ENCODE measurements at places on chromosomes 5 and 9. TPM values are rescaled to one million over a fixed set of nuclear protein-coding genes. Genes with fewer than 3 reads are reported as not detected.

- DNase-seq: no peak
Measured at GRCh38 chr5:2536632-2537377, 214.7 kb downstream of the IRX2 start.

NOTCH1 gene
- 8.0 TPM for total RNA-seq

- no peak for DNase-seq
Measured at GRCh38 chr5:107451028-107451427, 219.7 kb downstream of the EFNA5 start.

GRCh38 chr5:127840198-127840524 is 137.0 kb downstream of the CCDC192 start:
- DNase-seq: no peak

PCDHGB3 gene
- total RNA-seq: 0.52 TPM

AGXT2 gene
- not detected for total RNA-seq

DCP2 gene
- 36.6 TPM for total RNA-seq

- DNase-seq: no peak
Measured at GRCh38 chr9:34400686-34401602, 24.2 kb upstream of the MYORG start.

DNA sequence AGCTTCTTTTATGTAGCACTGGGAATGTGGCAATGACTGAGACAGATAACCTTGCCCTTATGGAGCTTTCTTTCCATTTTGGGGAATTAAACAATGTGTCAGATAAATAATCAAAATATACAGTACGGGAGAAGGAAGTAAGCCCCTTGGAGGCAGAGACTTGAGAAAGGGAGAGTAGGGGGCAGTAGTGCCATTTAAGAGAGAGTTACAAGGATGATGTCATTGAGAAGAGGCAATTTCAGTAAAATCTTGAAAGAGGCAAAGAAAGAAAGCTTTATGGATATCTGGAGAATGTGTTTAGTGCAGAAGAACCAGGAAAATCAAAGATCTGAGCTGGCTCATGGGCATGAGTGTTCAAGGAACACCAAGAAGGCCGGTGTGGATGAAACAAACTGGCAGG is 77.3 kb downstream of the KCTD16 start:
- DNase-seq: no peak

- DNase-seq: no peak
Measured at GRCh38 chr9:117091529-117091928, 323.3 kb downstream of the ASTN2 start.

CCDC112 gene
- 13.0 TPM for total RNA-seq

GRCh38 chr5:170176916-170177315 is 55.9 kb upstream of the C5orf58 start:
- DNase-seq: no peak

All from NCI-H460 (cell line).